ENCODE measurements at places on chromosomes 2 and 18. TPM values are rescaled to one million over a fixed set of nuclear protein-coding genes. Genes with fewer than 3 reads are reported as not detected.

DNA sequence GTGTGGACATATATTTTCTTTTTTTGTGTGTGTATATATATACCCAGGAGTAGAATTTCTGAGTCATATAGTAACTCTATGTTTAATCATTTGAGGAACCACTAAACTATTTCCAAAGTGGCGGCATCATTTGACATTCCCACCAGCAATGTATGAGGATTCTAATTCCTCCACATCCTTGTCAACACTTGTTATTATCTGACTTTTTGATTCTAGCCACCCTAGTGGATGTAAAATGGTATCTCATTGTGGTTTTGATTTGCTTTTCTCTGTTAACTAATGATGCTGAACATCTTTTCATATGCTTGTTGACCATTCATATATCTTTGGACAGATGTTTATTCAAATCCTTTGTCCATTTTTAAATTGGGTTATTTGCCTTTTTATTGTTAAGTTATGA, 120.3 kb downstream of the TGFA start:
- no peak for DNase-seq

DNA sequence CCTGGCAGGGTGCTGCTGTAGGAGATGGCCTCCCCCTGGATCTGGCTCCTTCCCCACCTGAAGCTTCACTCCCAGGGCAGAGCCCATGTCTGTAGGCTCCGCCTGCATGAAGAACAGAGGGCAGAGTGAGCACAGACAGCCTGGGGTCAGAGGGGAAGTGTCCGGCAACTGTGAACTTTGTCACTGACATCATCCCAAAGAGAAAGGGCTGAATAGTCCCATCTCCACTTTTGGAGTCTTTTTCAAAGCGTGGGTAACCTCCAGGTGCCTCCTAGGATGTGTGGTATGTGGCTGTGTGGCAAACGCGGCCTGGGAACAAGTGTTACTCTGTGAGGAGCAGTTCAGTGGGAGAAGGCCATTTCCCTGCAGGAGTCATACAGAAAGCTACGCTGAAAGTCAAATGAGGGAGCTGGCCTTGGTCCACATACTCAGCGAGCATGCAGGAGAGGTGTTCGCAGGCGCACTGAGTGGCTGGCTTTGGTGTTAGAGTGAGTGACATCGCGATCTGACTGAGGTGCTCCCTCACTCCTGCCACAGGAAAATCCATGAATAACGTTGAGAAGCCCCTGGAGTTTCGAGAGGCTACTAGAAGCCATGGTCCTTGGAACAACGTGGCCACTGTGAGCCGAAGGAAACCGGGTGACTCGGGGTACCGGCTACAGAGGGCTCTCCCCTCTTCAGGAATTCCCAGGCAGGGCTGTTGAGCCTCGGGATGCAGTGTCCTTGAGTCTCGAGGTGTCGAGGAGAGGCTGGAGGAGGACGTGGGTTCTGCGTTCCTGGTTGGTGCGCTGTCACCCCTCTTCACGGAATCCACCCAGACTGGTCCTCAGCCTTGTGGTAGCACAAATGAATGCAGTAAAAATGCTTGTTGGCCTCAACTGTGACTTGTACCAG, 54.7 kb downstream of the CABLES1 start:
- no peak for DNase-seq

DNA sequence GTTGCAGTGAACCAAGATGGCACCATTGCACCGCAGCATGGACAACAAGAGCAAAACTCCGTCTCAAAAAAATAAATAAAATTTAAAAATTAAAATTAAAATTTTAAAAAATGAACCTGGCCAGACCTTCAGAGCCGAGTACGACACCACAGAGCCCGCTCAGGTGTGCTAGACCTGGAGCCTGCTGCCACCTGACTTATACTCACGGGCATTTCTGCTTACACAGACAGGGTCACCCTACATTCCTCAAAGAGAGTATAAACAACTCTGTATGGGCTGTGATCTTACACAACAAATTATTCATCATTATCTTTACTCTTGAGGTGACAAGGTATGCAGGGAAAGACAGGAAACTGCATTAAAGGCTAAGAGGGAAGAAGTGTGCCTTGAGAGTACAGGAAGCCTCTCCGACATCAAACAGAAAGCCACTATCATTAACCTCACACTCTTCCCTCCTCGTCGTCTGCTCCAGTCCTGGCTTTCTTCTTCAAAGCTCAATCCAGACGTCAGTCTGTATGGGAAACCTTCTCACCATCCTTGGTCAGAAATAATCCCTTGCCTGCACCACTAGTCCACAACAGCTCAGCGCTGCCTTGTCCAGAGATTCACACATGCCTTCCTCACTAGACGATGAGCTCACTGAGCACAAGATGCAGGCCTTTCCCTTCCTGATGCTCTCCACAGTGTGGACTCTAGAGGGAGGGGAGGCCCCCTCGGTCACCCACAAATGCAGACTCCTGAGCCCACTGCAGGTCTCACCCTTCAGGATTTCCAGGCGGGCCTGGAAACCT, 56.2 kb downstream of the UXS1 start:
- DNase-seq: no peak

TCF4 gene
- total RNA-seq: 106 TPM

PJVK gene
- 2.9 TPM for total RNA-seq

Data from adrenal gland (tissue), 19 donors.